ENCODE measurements at places on chromosomes 5 and 9.

DNA sequence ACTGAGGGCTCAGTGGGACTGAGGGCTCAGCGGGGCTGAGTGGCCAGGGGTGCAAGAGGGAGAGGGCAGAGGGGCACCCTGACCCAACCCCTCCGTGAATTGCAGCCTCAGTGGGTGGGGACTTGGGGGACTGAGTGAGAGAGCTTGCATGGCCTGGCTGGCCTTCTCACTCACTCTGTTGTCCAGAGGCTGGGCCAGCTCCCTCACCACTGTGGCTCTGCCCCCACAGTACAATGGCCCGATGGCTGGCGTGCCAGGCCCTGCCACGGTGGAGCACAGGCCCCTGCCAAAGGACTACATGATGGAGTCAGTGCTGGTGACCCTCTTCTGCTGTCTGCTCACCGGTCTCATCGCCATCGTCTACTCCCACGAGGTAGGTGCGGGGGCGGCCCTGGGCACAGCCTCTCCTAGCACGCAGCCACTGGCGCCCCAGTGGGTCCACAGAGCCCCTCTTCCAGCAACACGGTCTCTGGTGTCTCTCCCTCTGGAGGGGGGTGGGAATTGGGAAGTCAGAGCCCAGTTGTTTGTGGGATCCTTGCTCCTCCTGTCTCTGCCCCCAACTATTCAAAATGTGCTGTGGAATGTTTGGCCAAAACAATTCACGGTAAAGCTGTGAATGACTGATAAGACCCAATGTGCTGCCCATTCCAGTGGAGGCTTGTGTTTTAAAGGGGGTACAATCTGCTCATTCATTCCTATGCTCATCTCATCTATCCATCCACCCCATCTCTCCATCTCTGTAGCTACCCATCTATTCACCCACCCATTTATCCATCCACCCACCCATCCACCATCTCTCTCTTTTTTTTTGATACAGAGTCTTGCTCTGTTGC, 10.7 kb downstream of the PRRT1B start:
- no peak for DNase-seq

DNA sequence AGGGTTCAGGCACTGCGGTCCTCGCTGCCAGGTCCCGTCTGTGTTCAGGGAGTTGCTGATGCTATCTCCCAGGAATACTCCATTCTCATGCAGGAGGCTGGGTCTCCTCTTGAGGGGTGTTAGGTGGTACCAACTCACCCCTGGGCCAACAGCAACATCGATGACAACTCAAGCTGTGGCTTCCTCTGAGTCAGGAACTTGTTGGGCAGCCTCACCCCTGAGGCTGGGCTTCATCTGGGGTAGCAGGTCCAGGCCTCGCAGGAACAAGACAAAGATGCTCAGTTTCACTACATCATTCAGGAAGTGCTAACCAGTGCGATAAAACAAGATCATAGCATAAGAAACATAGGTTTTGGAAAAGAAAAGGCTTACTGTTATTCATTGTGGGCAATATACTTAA, 125.9 kb downstream of the SYK start:
- no peak for DNase-seq

GRCh38 chr9:130997925-130998596, 10.9 kb upstream of the LAMC3 start:
- DNase-seq = peak; percentile 55

- no peak for DNase-seq
These were observed 92.6 kb downstream of the OR2K2 start for GRCh38 chr9:111237447-111237846.

GRCh38 chr5:136199408-136199807, 6.4 kb upstream of the SMIM32 start:
- no peak for DNase-seq

DNA sequence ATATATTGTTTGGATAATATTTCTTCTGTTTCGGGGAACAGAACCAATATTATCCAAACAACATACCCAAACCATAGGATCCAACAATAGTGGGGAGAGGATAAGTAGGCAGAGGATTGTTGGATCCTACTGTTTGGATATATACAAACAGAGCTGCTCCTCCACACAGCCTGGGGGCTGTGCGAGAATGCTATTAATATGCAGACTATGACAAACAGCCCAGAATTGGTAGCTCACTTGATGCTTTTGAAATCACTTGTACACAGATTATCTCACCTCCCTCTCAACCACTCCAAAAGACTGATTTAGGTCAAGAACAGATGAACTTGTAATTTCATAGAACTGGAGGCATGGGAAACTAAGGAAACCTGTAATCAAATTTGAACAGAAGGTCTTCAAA, 24.4 kb upstream of the MLANA start:
- no peak for DNase-seq

- DNase-seq = peak; percentile 56
These were observed 44.0 kb upstream of the NCS1 start for GRCh38 chr9:130128251-130128650.

- DNase-seq = no peak
These were observed 187.6 kb downstream of the CD180 start for GRCh38 chr5:67009028-67009427.

- no peak for DNase-seq
These were observed 114.1 kb downstream of the FRMD3 start for GRCh38 chr9:83423815-83424707.

DNA sequence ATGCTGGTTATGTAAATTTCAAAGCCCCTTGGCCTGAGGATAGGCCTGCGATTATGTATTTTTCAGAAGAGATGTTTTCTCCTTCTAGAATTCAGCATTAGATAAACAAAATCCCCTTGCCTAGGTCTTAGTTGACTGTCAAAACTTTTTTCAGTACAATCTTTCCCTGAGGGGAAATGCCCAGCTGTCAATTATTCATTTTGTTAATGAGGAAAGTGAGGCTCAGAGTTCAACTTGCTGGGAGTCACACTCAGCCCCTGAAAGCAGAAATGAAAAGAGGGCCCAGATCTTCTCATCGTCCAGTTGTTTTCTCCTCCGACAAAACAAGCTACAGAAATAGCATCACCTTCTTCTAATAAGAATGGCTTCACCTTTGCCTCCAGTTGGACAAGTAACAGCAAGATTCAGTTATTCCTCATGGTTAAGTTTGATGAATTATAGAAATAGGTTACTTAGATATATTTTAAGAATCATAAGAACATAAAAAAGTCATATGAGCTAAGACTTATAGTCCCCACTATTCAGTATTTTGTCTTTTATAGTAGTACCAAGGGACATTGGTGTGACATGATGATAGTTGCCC, 627.1 kb upstream of the WWC1 start:
- DNase-seq = no peak

DNA sequence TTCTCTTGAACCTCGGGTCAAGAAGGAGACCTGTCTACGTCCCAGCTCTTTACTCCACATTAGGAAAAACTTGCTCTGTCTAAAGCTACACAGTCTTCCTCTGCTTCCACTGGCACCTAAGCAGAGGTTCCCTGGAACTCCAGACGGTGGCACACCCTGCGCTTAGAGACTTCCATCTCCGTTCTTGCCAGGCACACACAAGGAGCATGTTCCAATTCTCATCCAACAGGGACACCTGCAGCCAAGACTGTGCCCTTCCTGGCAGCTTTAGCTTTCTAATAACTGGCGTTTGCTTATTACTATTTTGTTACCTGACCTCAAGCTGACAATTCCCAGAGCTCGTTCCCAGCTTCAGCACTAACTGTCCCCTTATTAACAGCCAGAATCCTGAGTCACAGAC, 16.0 kb downstream of the CAPSL start:
- no peak for DNase-seq

DNA sequence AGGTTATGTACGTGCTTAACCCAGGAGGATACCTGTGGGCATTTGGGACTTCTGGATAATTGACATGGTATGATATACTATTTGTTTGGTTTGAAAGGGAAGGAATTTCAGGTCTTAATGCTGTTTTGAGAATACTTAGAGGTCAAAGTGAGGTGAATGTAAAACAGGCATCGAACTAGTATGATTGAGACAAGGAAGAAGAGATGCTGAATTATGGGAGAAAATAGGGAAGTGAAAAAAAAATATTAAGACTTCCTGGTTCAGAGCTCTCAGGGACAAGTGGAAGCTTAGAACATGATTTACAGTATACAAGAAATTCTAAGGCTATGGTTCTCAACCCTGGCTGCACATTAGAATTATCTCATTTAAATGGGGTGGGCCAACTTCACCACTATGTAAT, 115.3 kb downstream of the CD180 start:
- DNase-seq = no peak

GRCh38 chr5:111735583-111736270, 21.3 kb downstream of the NREP start:
- peak; percentile 10 for DNase-seq

DNA sequence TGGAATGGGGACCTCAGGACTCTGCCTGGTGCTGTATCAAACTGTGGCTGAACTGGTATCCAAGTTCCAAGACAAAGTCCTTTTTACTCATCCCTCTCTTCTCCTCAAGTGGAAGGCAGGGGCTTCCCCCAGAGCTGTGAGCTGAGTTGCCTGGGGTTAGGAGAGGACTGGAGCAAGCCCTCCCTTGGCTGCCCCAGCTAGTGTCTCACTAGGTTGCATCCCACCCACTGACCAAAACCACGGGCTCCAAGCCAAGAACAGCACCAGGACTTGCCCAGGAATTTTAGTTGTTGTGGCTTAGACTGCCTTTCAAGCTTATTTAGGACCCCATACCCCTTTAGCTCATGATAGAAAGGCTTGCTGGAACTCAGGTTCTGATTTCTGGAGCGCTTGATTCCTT, 158.7 kb upstream of the TNC start:
- no peak for DNase-seq

GRCh38 chr9:133351908-133352634, 4.1 kb downstream of the RPL7A start:
- peak; percentile 63 for DNase-seq

GRCh38 chr5:14816374-14816998, 55.1 kb downstream of the ANKH start:
- no peak for DNase-seq

DNA sequence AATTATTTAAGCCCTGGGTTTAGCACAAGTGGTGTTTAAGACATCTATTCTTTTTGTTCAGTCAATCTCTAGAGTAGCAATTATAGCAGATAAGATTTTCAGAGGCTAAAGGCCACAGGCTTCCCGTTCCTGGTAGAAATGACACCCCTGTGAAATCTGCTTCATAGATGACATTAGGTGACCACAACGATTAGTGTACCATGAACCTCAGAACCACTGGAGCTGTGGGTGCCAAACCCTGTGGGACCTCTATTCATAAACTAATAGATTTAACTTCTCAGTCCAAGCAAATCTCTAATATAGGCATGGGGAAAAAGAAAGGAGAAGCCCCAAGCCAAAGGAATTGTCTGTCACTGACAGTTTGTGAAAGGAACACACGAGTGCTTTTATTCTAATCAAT, 207.4 kb downstream of the ARRDC3 start:
- no peak for DNase-seq

- DNase-seq = no peak
These were observed 259.1 kb upstream of the DAPK1 start for GRCh38 chr9:87238545-87238944.

DNA sequence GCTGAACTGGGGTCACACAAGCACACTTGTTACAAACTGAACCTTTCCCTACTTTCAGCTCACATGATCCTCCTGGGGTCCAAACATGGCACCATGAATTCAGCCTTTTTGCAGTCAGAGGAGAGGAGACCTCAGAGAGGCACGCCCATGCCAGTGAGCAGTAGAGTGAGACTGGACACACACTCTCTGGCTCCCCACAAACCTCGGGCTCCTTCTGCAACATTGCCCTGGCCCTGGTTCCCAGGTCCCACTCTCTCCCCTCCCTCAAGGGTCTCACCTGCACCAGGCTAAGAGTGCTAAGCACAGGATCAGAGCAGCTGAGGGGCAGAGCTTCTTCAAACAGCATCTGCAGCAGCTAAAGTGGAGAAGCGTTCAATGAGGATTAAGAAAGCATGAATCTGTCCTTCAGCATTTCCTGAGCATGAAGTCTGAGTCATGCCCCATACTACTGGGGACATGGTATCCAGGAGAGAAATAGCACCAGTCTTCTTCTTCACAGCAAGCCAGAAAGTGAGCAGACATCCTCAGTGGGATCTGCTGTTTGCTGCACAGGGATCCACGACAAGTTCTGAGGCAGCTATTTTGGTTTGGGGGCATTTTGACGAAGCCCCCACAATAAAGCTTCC, 27.2 kb downstream of the SLC35A4 start:
- DNase-seq = peak; percentile 44

GRCh38 chr9:96004379-96004778, 128.9 kb downstream of the ERCC6L2 start:
- DNase-seq = peak; percentile 11

GRCh38 chr5:119878712-119879111, 249.4 kb downstream of the FAM170A start:
- DNase-seq = no peak

DNA sequence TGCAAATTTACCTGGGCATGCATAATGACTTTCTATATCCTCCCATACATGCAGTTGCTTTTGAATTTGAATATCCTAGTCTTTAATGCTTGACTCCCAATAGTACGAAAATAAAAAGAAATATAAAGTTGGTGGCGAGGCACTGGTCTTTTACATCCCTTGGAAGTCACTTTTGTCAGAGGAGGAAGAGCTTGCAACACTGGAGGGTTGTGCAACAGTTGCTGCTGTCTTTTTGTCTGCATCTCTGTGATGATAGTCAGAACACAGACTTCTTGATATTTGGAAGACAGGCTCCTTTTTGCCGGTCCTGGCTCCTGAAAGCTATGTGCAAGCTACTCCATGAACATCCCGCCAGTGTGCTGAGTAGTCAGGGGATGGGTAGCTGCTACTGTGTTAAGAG, 16.8 kb upstream of the SGCD start:
- no peak for DNase-seq

- no peak for DNase-seq
These were observed 131.4 kb upstream of the IRX4 start for GRCh38 chr5:2014058-2014610.

- no peak for DNase-seq
These were observed 24.4 kb downstream of the CAMK4 start for GRCh38 chr5:111248571-111248970.

GRCh38 chr5:85428426-85428934, 1043.8 kb upstream of the EDIL3 start:
- no peak for DNase-seq

DNA sequence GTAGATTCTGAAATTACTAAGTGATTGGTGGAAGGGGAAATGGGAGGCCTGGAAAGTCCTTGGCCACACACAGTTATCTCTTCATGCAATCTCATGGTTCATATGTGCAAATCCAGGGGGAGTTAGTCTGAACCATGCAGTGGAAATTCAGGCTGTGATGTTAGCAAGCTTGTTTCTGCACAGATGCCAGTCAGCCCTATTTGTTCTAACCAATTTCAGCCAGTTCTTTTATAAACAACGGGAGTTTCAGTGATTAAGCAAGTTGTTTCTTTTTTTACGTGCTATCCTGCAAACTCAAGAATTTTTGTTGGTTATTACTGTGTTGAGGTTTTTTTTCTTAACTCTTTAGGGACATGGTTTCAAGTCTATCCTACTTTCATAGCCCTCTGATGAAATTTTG, 298.0 kb downstream of the FER start:
- no peak for DNase-seq

DNA sequence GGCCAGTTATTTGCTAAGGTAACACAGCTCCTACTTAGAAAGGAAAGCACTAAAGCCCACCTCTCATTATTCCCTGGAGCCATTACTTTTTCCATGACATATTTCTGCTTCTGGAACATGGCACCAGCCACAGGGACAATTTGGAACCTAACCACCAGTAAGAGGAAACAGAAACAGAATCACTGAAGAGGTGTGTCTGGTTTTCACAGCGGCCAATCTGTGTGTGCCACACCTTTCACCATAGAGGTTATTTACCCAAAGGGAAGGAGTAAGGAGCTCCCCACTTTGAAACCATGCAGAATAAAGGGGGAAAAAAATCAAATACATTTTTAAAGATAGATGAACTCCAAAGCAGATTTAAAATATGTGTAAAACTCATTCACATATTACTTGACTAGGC, 21.1 kb downstream of the PRUNE2 start:
- no peak for DNase-seq

- no peak for DNase-seq
These were observed 18.3 kb downstream of the NDUFS6 start for GRCh38 chr5:1819458-1819857.

Measured in inflammatory macrophage treated with lipopolysaccharide for 1 hour (primary cell).